ENCODE measurements at places on chromosomes 6 and 20. TPM values are rescaled to one million over a fixed set of nuclear protein-coding genes. Genes with fewer than 3 reads are reported as not detected.

Gene SLC35D3
- 0.11 TPM for polyA plus RNA-seq

Gene TRIM40
- 0.07 TPM for polyA plus RNA-seq

Gene DEFB125
- polyA plus RNA-seq: not detected

Gene RFX6
- not detected for polyA plus RNA-seq

Gene CALHM6
- polyA plus RNA-seq: 4.0 TPM

Gene RRAGD
- polyA plus RNA-seq: 34.5 TPM
